Left cardiac atrium (tissue), 4 donors: ENCODE measurements at places on chromosomes 2 and 18.

GRCh38 chr2:67836866-67837265, 225.9 kb downstream of the C1D start:
- DNase-seq, result no peak

GRCh38 chr2:189854940-189855339, 70.7 kb downstream of the PMS1 start:
- DNase-seq, result no peak

DNA sequence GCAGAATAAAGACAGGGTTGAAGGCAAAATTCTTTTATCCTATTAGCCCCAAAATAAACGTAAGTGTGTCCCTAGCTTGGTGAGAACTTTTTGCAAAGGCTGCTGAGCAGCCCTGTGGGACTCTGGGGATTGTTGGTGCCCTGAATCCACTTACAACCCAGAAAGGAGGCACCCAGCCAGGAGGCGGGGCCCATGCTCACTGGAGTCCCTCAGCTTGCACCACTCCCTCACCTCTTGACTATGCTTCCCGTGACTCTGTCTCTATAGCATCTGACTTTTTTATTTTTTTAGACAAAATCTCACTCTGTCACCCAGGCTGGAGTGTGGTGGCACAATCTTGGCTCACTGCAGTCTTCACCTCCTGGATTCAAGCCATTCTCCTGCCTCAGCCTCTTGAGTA, 15.8 kb upstream of the COL6A3 start:
- no peak for DNase-seq

GRCh38 chr2:113075030-113075429, 7.3 kb downstream of the IL1F10 start:
- DNase-seq, result no peak

DNA sequence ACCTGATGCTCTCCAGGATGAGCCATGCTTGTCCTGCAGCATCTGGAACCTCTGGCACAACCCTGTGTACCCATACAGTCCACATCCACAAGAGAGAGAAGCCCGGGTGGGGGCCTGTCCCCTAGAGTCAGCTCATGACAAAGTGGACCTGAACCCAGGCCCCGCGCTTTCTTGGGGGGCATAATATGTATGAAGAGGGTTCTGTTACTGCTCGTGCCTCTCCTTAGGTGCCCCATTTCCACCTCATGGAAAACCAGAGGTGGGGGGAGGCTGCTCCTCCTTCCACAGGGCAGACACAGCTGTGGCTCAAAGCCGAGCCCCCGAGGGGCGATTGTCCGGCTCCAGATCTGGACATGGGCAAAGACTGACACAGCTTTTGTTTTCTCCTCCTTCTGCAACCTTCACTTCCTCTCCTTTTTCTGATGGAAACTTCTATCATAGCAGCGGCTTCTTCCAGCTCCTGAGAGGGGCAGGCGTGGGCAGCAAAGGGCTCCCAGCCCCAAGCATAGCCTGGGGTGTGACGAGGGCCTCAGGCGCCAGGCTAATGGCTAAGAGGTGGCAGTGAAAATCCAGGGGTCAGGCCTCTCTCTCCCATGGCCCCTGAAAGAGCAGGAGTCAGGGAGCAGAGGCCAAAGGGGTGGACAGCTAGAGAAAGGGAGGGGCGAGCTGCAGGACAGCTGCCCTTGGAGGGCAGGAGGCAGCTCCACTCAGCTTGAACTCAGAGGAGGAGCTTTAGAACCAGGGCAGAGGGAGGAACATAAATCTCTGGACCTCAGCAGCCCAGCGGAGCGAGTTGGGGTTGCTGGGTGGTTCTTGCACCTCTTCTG, 155.5 kb downstream of the ZFP36L2 start:
- peak; percentile 25 for DNase-seq

GRCh38 chr18:13528739-13529392, 197.5 kb downstream of the FAM210A start:
- no peak for DNase-seq

DNA sequence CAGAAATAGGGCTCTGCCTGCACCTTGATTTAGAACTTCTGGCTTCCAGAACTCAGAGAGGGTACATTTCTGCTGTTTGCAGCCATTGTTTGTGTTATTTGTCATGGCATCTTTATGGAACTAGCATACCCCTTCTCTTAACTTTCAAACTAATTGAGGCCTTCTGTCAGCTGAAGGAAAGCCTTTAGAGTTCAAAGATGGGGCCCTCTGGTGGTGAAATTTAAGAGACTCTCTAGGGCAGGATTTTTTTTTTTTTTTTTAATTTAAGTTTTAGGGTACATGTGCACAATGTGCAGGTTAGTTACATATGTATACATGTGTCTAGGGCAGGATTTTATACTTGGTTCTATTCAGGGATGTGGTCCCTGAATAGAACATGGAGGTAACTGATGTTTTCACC, 260.6 kb upstream of the LINC00305 start:
- no peak for DNase-seq

- DNase-seq, result no peak
Measured at GRCh38 chr2:54830546-54830945, 107.1 kb downstream of the EML6 start.

GRCh38 chr2:198220763-198221610, 416.6 kb downstream of the PLCL1 start:
- DNase-seq, result no peak

GRCh38 chr2:224650815-224651439, 65.2 kb downstream of the CCDC195 start:
- DNase-seq, result no peak

GRCh38 chr18:66647671-66648070, 43.8 kb upstream of the CDH19 start:
- DNase-seq, result no peak

- peak; percentile 29 for DNase-seq
Measured at GRCh38 chr2:15561574-15562344, 625 bp upstream of the NBAS start.

DNA sequence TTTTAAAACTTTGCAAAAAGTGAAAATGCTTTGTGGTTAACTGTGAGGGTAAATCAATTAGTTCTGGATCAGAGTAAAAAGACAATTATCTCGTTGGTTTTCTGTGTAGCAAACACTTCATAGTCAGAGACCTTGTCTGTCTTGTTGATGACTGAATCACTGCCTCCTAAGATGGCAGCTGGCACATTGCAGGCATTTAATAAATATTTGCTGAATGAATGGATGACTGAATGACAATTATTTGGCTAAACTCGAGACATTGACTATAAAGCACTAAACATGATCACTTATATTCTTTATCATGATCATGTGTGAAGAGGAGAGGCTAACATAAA, 96.2 kb downstream of the MAIP1 start:
- no peak for DNase-seq

GRCh38 chr18:34600158-34600557, 109.9 kb upstream of the DTNA start:
- no peak for DNase-seq

- no peak for DNase-seq
Measured at GRCh38 chr2:184032983-184033382, 565.3 kb upstream of the ZNF804A start.
